Fibroblast of villous mesenchyme (primary cell): ENCODE measurements at places on chromosomes 13 and 19.

DNA sequence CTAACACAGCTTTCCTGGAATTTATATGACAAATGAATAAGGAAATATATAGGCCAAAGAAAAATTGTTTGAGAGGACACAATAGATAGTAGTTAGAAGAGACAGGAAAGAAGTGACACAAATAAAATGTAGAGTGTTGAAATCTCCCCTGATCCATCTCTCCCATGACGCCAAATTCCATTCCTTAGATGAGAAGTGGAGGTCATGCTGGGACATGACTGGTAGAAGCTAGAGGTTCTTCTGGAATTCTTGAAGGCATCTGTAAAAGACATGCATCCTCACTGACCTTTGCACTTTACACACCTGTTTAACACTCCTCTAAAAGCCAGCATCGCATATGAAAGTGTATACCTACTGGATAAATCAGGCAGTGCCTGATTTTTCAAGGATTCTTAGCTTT lies 67.8 kb downstream of the DGKH start:
- DNase-seq = peak; percentile 41

GRCh38 chr13:28423010-28423409 lies 71.9 kb downstream of the FLT1 start:
- no peak for DNase-seq

DNA sequence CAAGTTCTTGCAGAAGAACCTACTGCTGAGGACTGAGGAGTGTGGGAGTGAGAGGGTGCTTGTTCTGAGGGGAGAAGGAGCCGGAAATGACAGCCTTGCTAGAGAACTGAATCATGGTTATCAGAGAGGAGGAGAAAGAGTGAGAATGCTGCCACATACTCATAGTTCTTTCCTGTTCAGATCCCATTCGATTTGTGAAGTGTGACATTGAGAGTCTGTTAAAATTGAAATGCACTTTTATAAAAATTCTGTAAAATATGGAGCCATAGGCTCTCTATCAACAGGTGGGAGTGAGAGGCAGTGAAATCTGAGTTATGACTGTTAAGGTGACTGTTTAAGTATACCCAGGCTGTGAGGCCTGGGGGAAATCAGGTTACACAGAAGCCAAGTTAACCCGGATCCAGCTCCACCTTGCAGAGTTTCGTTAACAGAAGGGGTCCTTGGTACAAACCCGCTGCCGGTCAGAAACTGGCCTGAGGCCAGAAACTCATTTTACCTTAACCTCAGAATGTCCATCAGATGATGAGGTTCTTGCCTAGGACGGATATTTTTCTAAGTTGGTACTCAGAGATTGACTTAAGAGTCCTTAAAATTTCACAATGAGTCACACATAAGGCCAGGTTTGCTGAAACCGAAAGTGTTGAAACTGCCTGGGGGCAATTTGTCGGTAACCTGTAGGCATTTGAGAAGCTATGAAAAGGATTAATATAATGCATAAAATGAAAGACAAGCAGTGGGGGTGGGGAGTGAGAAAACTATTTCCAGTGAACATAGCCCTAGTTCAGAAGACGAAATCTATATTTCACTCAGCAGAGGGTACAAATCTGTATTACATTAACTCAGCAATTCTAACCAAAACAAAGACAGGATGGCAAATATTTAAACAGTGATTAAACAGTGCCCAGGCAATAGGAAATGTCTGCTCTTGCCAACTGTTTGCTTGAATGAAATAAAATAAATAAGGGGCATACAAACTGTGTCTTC lies 350.5 kb downstream of the KCNRG start:
- no peak for DNase-seq

- DNase-seq = no peak
Observed at GRCh38 chr13:96797136-96797535, 197.1 kb downstream of the OXGR1 start.

- no peak for DNase-seq
Observed at GRCh38 chr13:97521726-97522125, 87.8 kb downstream of the RAP2A start.

- DNase-seq = no peak
Observed at GRCh38 chr13:113472355-113473025, 18.0 kb downstream of the DCUN1D2 start.

- peak; percentile 32 for DNase-seq
Observed at GRCh38 chr19:56838024-56838908, 2.3 kb downstream of the PEG3 start.

GRCh38 chr19:50255115-50255514 lies 51.7 kb downstream of the MYH14 start:
- DNase-seq = no peak

GRCh38 chr19:1997353-1998233 lies 17.9 kb downstream of the BTBD2 start:
- no peak for DNase-seq

- peak; percentile 95 for DNase-seq
Observed at GRCh38 chr13:113411216-113412023, 41.9 kb downstream of the ADPRHL1 start.

DNA sequence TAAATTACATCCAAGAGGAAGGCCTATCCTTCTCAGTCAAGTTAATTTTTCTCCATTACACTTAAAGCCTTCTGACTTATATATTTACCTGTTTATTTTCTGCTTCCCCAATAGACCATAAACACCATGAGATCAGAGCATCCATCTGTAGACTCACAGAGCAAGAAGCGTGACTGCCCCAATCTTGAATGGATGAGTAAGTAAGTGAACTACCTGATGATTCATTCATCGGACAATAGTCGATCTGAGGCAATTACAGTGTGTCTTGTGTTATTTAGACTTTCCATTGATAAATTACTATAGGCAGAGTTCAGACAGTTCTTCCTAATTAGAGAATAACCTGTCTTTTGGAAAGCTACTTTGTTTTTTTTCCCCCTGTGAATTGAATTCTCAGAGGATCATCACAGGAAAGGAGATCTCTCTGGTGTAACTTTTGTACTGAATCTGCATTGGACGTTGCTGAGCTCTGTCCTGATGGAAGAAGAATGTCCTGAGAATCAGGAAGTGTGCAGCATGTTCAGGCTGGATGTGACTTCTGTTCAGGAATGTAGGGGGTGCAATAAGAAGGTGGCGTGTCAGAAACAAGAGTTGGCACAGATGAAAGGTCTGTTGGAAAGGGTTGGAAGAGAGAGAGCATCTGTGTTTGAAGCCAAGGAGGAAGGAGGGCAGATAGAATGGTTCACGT lies 367.0 kb downstream of the NALCN start:
- DNase-seq = no peak
